ENCODE measurements at places on chromosomes 2 and 18.

DNA sequence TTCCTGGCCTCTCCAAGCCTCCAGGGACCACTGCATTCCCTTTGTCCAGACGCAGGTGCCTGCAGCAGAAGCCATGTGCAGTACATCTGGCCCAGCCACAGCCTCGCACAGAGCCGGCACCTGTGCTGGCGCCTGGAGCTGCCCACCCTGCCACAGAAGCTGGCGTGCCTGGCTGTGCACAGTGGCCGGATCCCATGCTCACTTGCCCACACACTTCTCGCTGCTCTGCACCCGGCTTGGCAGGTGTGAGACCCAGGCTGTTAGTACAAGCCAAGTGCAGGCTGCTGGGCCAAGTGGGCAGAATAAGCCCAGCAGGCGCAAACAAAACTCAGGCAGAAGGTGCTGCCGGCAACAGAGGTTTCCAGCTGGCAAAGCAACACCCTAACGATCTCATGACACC, 124.5 kb upstream of the CCDC150 start:
- DNase-seq, result peak; percentile 65

GRCh38 chr18:72155327-72155726, 388.8 kb downstream of the CBLN2 start:
- DNase-seq, result peak; percentile 75

- no peak for DNase-seq
These were observed 40.5 kb downstream of the HS6ST1 start for GRCh38 chr2:128277961-128278681.

DNA sequence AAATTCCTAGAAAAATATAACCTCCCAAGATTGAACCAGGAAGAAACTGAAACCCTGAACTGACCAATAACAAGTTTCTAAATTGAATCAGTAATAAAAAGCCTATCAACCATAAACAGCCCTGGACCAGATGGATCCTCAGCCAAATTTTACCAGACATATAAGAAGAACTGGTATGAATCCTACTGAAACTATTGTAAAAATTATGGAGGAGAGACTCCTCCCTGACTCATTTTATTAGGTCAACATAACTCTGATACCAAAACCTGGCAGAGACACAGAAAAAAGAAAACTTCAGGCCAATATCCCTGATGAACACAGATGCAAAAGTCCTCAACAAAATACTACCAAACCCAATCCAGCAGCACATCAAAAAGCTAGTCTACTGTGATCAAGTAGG, 11.3 kb downstream of the NT5C1B start:
- DNase-seq, result no peak

- no peak for DNase-seq
These were observed 385.5 kb downstream of the SETBP1 start for GRCh38 chr18:45066210-45066609.

GRCh38 chr2:105398336-105399206, at the start of gene FHL2:
TSS of gene FHL2 (minus strand) at chr2:105399051. CDS start at chr2:105386516, 12,535 bp downstream.
- peak; percentile 20 for DNase-seq

GRCh38 chr2:95734976-95735890, 143.4 kb downstream of the TRIM43 start:
- no peak for DNase-seq

DNA sequence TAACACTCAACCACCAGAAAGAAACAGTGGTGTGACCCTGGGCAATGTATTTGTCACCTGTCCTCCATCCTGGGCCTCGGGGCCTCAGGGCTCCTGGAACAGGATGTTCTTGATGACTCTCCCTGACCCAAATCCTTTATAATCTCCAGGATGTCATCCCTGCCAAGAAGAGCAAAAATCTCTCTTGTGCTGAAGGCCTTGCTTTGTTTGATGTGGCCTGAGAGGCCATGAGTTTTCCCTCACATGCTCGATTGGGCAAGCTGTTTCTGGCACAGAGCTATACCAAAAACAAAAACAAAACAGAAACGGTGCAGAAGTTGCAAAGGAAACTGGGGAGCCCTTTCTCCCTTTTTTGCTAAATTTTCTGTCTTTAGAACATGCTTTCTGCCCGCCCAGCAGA, 35.7 kb upstream of the ST3GAL5 start:
- no peak for DNase-seq

- DNase-seq, result no peak
These were observed 56.3 kb downstream of the GLI2 start for GRCh38 chr2:120791962-120792297.

DNA sequence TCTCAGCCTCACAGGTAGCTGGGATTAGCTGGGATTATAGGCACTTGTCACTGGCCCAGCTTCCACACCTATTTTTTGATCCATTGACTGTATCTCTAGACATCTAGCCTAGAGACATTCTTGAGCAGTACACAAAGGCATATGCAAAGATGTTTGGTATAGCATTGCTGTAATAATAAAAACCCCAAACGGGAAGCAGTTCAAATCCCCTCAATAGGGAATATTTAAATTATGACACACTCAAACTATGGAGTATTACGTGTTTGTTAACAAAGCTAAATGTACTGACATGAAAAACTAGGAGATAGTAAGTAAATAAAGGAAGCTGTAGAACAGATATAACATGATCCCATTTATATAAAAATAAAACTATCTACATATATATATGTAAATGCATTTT, 27.7 kb downstream of the DOK1 start:
- DNase-seq, result no peak

DNA sequence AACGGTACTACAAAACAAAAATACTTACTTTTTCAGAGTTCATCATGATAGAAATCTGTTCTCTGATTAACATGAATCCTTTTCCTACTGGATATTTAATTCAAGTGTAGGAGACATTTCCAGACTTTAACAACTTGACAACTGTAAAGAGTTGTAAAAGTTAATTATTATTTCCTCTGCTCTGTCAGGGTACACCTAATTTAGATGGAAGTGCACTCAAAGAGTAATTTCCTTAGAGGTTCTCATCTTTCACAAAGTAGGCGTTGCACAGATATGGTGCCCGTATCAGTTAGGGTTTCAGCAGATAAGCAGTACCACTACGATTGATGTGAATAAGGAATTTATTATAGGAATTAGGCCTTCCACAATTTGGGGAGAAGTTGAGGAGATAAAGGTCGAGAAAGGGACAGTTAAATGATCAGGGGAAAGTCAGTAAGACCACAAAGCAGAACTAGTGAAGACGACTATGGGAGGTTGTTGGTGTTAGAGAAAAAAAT, 16.2 kb upstream of the PDE11A start:
- no peak for DNase-seq

DNA sequence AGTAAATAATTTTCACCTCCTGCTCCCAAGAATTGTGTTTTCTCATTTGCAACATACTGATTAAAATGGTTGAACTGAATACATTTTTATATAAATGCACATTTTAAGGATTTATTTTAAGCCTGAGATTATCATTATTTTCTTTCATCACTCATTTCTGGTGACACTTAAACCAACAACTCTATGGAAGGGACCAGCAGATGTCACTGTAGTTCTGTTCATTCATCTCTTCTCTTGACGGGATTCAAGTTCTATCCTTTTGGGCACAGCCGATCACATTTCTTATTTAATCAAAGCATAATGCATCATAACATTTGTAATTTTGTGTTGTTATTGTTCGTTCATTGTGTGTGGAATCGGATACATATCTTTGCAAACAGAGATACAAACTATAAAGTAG, 417.9 kb downstream of the HRH4 start:
- DNase-seq, result peak; percentile 52

- DNase-seq, result no peak
These were observed 21.8 kb downstream of the CWC22 start for GRCh38 chr2:179985163-179985820.

DNA sequence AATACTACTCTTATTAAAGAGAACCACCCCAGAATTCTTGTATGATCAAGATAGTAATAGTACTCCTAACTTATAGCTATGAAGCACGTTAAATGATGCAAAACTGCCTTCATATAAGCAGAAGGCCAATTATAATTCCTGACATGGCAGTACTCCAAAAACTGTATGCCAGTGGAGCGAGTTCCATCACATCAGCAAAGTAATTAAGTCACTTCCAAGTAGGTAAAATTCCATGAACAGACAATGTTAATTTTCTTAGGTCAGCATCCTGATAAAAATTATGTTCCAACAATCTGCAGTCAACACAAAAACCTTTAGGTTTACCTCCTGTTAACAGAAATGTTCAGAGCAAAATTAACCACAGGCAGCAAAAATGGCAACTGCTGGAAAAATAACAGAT, 136.7 kb downstream of the CDH2 start:
- no peak for DNase-seq

DNA sequence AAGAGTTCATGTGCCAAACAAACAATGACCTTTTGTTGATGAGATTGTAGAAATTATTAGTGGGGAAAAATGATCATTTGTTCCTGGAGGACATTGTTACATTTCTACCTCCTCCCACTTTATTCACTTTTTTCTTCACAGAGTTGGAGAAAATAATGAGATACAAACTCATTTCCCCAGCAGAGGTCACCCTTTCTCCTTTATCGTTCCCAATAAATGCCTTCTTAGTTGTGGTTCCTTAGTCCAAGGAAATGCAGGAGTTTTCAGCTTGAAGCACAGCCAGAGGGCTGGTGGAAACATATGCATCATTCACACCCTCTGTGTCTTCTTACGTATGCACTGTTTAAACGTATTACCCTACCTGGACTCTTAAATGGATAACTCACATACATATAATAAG, 108.8 kb downstream of the SLC4A3 start:
- peak; percentile 65 for DNase-seq

- no peak for DNase-seq
These were observed 199.7 kb downstream of the SMAD2 start for GRCh38 chr18:47730795-47731194.

DNA sequence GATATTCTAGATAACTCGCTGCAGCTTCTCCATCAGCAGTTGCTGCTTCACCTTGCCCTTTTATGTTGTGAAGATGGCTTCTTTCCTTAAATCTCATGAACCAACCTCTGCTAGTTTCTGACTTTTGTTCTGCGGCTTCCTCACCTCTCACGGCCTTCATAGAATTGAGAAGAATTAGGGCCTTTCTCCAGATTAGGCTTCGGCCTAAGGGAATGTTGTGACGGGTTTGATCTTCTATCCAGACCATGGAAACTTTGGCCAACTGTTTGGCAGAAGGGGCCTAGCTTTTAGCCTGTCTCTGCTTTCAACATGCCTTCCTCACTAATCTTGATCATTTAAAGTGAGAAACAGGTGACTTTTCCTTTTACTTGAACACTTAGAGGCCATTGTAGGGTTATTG, 199.9 kb downstream of the CYP26B1 start:
- no peak for DNase-seq

DNA sequence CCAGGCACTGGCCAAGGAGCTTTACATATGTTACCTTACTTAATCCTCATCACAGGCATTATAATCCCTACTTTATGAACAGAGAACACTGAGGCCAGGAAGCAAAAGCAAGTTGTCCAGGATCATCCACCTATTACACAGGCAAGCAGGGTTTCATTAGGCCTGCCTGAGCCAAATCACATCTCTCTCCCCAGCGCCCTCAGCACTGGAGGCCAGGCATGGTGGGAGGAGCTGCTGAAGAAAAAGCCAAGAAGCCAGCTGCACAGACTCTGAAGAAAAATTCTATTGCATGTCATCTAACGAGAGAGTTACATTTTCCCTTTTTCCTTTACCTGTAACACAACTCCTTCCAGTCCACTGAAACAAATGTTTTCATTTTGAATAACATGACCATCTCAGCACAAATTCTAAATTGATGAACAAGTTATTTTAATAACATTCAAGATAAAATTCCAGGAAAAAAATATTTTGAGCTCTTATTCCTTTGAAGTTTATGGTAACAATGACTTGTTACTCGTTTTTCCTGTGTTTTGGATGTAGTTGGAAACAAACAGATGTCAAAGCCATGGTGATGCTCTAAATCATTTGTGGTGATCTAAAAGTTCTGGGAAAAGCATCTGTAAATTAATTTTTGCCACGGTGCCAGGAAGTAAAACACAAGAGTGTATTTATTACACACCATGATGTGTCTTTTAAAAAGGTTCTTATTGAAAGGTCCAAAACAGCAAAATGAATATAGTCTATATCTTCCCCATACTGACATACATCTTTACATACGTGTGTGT, 139.0 kb upstream of the ITGB6 start:
- DNase-seq, result no peak

- peak; percentile 66 for DNase-seq
These were observed 80.0 kb downstream of the GFPT1 start for GRCh38 chr2:69306822-69307578.

- no peak for DNase-seq
These were observed 3.9 kb downstream of the SLC35F6 start for GRCh38 chr2:26767894-26768487.

DNA sequence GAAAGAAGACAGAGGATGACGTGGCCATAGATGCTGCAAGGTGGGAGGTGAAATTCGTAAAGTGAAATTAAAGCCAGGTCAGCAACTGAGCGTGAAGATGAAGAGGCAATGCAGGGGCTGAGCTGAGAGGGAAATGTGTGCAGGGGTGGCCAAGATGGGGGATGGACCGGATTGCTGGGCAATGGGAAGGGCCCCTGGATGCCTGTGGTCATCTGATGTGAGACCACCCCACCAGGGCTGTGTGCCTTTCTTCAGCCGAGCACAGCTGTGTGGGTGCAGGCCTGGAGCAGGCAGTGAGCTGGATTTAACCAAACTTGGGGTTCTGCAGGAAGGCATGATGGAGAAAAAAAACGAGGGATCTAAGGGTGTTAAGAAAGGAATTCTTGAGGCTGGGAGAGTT, 80.4 kb downstream of the ZCCHC2 start:
- no peak for DNase-seq

GRCh38 chr2:167857416-167857815, 390.0 kb downstream of the STK39 start:
- DNase-seq, result no peak

GRCh38 chr18:56327191-56327885, 311.1 kb downstream of the TXNL1 start:
- no peak for DNase-seq

DNA sequence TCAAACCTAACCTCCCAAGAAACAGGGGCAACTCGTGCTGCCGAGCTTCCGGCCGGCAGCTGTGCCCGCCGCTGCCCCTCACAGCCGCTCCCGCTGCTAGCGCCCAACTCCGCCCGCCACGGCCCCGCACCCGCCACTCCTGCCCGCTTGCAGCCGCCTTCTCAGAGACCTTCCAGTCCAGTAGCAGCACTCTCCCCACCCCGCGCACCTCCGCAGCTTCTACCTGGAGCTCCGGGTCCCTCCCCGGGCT, 722 bp upstream of the C2orf15 start:
- no peak for DNase-seq

- DNase-seq, result peak; percentile 22
These were observed 6.7 kb upstream of the QPCT start for GRCh38 chr2:37337620-37338280.

GRCh38 chr2:41717839-41718238, 330.0 kb upstream of the PKDCC start:
- peak; percentile 96 for DNase-seq

DNA sequence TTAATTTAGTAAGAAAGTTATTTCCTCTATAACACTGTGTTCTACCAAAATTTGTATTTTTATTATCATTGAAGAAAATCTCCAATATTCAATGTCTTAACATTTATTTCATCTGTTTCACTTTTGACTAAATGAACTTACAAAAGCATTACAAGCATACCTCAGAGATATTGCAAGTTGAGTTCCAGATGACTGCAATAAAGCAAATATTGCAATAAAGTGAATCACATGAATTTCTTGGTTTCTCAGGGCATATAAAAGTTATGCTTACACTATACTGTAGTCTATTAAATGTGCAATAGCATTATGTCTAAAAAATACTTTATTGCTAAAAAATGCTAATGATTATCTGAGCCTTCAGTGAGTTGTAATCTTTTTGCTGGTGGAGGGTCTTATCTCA, 78.3 kb downstream of the TTC32 start:
- no peak for DNase-seq

- no peak for DNase-seq
These were observed 21.6 kb upstream of the SPATA3 start for GRCh38 chr2:230974096-230974913.
